ENCODE measurements at places on chromosomes 12 and 14.

DNA sequence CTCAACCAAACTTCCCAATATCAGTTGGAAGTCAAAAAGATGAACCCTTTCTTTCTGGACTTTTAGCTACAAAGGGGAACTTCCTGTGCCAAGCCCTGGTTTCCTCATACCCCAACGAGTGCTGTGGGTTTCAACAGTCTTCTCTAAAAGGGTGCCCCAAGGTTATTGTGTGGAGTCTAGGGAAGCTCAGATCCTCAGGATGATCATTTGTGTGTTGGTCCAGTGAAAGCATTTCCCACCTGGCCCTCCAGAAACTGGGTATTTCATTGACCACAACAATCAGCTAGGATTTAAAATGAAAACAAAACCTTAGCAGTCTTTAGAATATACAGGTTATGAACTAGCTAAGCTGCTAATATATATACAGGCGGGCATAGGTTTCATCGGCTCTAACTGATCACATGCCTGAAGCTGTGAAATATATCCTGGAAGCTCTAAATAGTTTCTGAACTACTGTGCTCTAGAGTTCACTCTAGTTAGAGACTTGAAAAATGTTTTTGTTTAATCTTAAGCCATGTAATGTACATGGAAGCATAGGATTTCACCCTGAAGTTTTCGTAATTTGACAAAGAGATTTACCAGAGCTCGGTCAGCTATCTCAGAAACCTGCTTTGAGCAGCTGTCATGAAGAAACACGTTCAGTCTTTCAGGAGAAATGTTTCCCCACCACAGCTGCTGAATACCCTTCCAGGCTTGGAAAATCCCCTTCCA is 29.6 kb downstream of the P2RX4 start:
- H3K4me3 ChIP-seq: no peak overlapping the region
- H3K36me3 ChIP-seq: peaks cover 39% of the 10 kb centered on the region
- peak; percentile 29 for DNase-seq
- peaks cover 30% of the 10 kb centered on the region for H3K4me1 ChIP-seq

DNA sequence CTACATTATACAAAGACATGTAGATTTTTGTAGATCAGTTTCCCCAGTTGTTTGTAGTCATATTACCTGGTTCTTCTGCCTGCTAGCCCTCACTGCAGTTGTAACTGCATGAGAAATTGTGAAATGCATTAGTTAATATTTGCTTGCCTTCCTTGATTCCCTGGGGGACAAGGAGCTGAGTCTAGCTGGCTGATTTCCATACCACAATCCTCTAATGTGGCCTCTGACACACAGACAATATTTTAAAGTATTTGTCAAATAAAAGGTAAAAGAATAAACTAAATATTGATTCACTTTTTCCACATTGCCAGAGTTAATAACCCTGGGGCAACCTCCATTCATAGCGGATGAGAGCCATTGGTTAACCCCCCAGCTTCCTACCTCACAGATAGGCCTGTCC is 128.8 kb upstream of the TMEM132C start:
- DNase-seq: no peak
- no peak overlapping the region for H3K27ac ChIP-seq
- H3K27me3 ChIP-seq: no peaks in the 10 kb centered on the region
- H3K36me3 ChIP-seq: no peaks in the 10 kb centered on the region

- H3K27me3 ChIP-seq: no peaks in the 10 kb centered on the region
- H3K27ac ChIP-seq: no peak overlapping the region
- DNase-seq: no peak
- H3K4me3 ChIP-seq: no peak overlapping the region
- no peaks in the 10 kb centered on the region for H3K4me1 ChIP-seq
- no peaks in the 10 kb centered on the region for H3K36me3 ChIP-seq
Measured at GRCh38 chr12:98211909-98212695, 303.3 kb upstream of the TMPO start.

GRCh38 chr12:13258197-13258596 is 61.7 kb downstream of the EMP1 start:
- peak overlapping the region; percentile 25 for H3K27ac ChIP-seq
- no peaks in the 10 kb centered on the region for H3K27me3 ChIP-seq
- DNase-seq: peak; percentile 83
- peaks cover 25% of the 10 kb centered on the region for H3K4me1 ChIP-seq
- no peaks in the 10 kb centered on the region for H3K36me3 ChIP-seq

GRCh38 chr12:13347241-13348043 is 150.9 kb downstream of the EMP1 start:
- H3K27ac ChIP-seq: no peak overlapping the region
- H3K4me1 ChIP-seq: no peaks in the 10 kb centered on the region
- DNase-seq: no peak
- H3K36me3 ChIP-seq: no peaks in the 10 kb centered on the region

GRCh38 chr12:67085699-67086098 is 183.5 kb upstream of the CAND1 start:
- peaks cover 2% of the 10 kb centered on the region for H3K27me3 ChIP-seq
- DNase-seq: no peak
- H3K4me1 ChIP-seq: no peaks in the 10 kb centered on the region
- no peak overlapping the region for H3K4me3 ChIP-seq

DNA sequence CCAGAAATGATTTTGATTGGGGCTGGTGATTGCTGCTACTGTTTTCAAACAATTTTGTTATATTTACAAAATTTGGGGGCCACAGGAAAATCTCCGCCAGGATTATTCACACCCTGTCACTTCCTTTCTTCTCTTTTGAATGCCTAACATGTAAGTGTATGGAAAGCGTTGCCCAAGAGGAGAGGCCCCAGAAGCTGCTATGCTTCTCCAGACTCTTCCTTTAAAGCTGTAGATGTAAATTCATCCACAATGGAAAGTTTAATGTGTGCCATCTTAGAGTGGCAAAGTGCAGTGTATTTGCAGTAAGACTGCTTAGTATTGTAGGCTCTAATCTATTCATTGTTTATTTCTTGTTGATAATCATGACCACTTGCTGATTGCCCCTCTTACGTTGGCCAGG is 136.7 kb upstream of the LRIG3 start:
- no peaks in the 10 kb centered on the region for H3K36me3 ChIP-seq
- peaks cover 9% of the 10 kb centered on the region for H3K4me1 ChIP-seq
- no peaks in the 10 kb centered on the region for H3K27me3 ChIP-seq
- no peak overlapping the region for H3K27ac ChIP-seq
- no peak for DNase-seq

DNA sequence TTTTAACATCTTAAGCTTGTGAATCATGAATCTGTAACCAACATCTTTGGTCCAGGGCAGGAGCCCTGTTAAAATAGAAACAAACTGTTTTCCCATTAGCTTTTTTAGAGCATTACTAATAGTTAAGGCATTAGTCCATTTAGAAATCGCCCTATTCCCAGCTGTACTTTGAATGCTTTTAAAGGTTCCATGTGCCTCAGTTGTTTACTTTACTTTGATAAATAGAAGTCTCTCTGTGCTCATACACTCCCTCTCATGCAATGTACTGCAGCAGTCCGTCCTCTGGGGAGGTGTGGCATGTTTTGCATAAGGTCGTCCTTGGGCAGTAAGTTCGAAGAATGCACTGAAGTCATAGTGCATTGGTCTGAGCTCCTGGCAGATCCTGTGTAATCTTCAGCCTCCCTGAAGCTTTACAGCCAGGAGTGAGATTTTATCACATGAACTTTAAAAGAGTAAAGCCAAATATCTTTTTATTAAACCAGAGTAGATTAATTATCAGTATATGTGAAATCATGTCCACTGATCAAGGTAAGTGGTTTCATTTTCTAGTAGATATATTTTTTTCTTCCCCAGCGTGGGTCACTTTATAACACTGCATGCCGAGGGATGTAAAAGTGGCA is 134.7 kb downstream of the FGD4 start:
- DNase-seq: peak; percentile 68
- H3K4me3 ChIP-seq: peak overlapping the region; percentile 9
- no peaks in the 10 kb centered on the region for H3K27me3 ChIP-seq
- H3K36me3 ChIP-seq: no peaks in the 10 kb centered on the region
- H3K4me1 ChIP-seq: peaks cover 10% of the 10 kb centered on the region

GRCh38 chr12:18983854-18984253 is 145.7 kb upstream of the PLEKHA5 start:
- no peak overlapping the region for H3K4me3 ChIP-seq
- no peaks in the 10 kb centered on the region for H3K27me3 ChIP-seq
- no peaks in the 10 kb centered on the region for H3K36me3 ChIP-seq
- no peaks in the 10 kb centered on the region for H3K4me1 ChIP-seq
- no peak overlapping the region for H3K27ac ChIP-seq
- DNase-seq: no peak

GRCh38 chr14:67411820-67412421 is at the start of gene PLEK2:
Gene PLEK2, minus strand, starts transcription at chr14:67412165. Its CDS starts 106 bp downstream, at chr14:67412059.
- no peak within 1 kb of the TSS for H3K4me3 ChIP-seq
- H3K27ac ChIP-seq: no peak within 1 kb of the TSS
- no peaks in the 10 kb centered on the region for H3K4me1 ChIP-seq
- DNase-seq: peak; percentile 22
- H3K27me3 ChIP-seq: peaks cover 38% of the 10 kb centered on the region

- H3K27me3 ChIP-seq: no peaks in the 10 kb centered on the region
- no peak overlapping the region for H3K4me3 ChIP-seq
- no peak overlapping the region for H3K27ac ChIP-seq
- peaks cover 11% of the 10 kb centered on the region for H3K4me1 ChIP-seq
Measured at GRCh38 chr12:46219877-46220655, 48.8 kb downstream of the SLC38A1 start.

GRCh38 chr12:122023339-122024131 is 1.9 kb downstream of the BCL7A start:
- no peaks in the 10 kb centered on the region for H3K36me3 ChIP-seq
- H3K27ac ChIP-seq: peak overlapping the region; percentile 97
- peak; percentile 93 for DNase-seq
- H3K4me1 ChIP-seq: peaks cover 37% of the 10 kb centered on the region
- peak overlapping the region; percentile 71 for H3K4me3 ChIP-seq
- peaks cover 9% of the 10 kb centered on the region for H3K27me3 ChIP-seq

DNA sequence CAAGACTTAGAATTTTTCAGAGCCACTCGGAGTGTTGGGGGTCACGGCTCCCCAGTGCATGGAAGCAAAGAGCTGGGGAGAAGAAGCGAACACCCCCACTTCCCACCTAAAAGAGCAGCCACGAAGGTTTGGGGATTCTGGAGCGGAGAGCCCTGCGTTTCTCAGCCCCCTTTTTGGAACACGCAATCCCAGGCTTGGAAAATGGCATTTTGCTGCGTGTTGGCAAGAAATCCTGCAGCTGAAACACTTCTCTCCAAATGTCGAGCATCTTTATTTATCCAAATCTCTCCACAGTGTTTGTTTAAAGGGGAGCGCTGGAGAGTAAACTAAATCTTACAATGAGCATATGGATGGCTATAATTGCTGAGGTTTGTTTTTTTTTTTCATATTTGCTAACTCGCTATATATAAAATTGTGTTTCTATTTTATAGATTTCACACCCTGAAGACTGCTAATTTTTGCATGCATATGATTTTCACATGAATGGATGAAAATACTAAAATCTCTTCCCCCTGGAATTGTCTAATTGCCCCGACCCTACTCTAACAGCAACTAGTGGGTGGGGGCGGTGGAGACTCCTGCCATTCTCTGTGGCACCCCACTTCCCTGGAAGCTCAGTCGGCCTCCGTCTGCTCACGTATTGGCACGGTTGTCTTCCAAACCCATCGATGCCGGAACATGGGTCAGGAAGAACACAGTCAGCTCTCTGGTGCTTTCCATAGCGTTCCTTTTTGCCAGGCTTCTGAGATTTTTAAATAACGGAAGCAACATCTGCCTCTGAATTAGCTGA is 120.5 kb downstream of the GCH1 start:
- H3K4me3 ChIP-seq: no peak overlapping the region
- peaks cover 31% of the 10 kb centered on the region for H3K4me1 ChIP-seq
- H3K36me3 ChIP-seq: peaks cover 79% of the 10 kb centered on the region
- no peaks in the 10 kb centered on the region for H3K27me3 ChIP-seq
- DNase-seq: no peak

DNA sequence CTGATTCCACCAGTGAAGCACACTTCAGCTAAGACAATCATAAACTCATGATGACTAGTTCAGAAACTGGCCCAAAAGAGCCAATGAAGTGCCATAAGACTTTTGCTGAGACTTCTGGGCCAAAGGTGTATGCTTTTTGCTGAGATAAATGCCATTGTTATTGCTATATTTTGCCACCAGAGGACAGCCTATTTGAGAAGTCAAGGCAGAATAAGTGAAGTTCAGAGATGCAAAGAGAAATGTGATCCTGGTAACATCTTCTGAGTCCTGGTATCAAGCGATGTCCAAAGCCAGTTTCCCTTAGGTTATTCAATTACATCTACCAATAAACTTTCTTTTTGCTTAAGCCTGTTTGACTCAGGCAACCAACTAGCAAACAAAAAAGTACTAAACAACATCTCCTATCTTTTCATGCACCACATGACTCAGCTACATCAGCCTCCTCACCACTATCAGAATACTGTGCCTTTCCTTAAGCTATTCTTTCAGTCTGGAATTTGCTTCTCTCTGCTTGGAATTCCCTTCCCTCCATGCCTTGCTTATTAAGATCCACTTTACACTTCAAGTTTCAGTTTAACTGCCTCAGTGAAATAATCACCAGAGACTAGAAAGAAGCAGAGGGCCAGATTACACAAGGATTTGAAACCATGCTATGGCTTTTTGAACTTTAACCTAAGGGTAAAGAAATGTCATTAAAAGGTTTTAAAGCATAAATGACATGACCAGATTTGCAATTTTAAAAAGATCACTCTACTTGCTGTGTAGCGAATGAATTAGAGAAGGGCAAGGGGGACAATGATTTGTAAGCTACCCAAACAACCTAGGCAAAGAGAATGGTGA is 14.0 kb downstream of the CRY1 start:
- no peak overlapping the region for H3K4me3 ChIP-seq
- peak; percentile 37 for DNase-seq
- no peaks in the 10 kb centered on the region for H3K36me3 ChIP-seq
- no peak overlapping the region for H3K27ac ChIP-seq

- no peak overlapping the region for H3K4me3 ChIP-seq
- H3K27ac ChIP-seq: no peak overlapping the region
- H3K4me1 ChIP-seq: peaks cover 47% of the 10 kb centered on the region
- no peaks in the 10 kb centered on the region for H3K27me3 ChIP-seq
- no peaks in the 10 kb centered on the region for H3K36me3 ChIP-seq
Measured at GRCh38 chr14:90523961-90524875, 127.4 kb downstream of the CALM1 start.

DNA sequence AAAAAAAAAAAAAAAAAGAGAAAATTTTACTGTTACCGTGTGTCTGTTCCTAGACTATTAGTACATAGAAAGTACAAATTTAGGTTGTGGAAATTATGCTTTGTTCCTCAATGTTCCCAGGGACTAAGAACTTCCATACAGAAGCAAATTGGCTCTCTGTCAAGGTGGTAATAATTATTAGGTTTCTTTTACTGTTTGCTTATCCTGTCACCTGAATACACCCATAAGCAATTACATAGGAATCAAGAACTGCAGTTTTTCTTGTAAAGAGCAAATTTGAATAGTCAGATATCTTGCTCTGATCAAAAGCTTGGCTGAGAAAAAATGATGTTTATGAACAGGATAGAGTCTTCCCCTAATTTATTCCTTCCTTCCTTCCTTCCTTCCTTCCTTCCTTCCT is 191.2 kb downstream of the AEBP2 start:
- no peaks in the 10 kb centered on the region for H3K4me1 ChIP-seq
- no peak overlapping the region for H3K27ac ChIP-seq
- DNase-seq: no peak
- H3K4me3 ChIP-seq: no peak overlapping the region
- no peaks in the 10 kb centered on the region for H3K27me3 ChIP-seq
- H3K36me3 ChIP-seq: no peaks in the 10 kb centered on the region

GRCh38 chr14:23939607-23940326 is 13.8 kb upstream of the DHRS4 start:
- no peaks in the 10 kb centered on the region for H3K4me1 ChIP-seq
- no peaks in the 10 kb centered on the region for H3K27me3 ChIP-seq
- H3K36me3 ChIP-seq: no peaks in the 10 kb centered on the region
- no peak overlapping the region for H3K4me3 ChIP-seq
- no peak overlapping the region for H3K27ac ChIP-seq
- DNase-seq: no peak
